ENCODE measurements at places on chromosomes 12 and 14. TPM values are rescaled to one million over a fixed set of nuclear protein-coding genes. Genes with fewer than 3 reads are reported as not detected.

- H3K27ac ChIP-seq, result no peak overlapping the region
- no peaks in the 10 kb centered on the region for H3K36me3 ChIP-seq
- no peaks in the 10 kb centered on the region for H3K27me3 ChIP-seq
- H3K4me1 ChIP-seq, result no peaks in the 10 kb centered on the region
Measured at GRCh38 chr12:83082690-83083276, 396.1 kb downstream of the TMTC2 start.

The WBP11 gene
- 83.9 TPM for total RNA-seq

The WSCD2 gene
- not detected for total RNA-seq

- no peaks in the 10 kb centered on the region for H3K36me3 ChIP-seq
- H3K27ac ChIP-seq, result no peak overlapping the region
- H3K4me1 ChIP-seq, result no peaks in the 10 kb centered on the region
Measured at GRCh38 chr12:128383357-128383937, 116.5 kb downstream of the TMEM132C start.

The PARPBP gene
- 26.6 TPM for total RNA-seq

DNA sequence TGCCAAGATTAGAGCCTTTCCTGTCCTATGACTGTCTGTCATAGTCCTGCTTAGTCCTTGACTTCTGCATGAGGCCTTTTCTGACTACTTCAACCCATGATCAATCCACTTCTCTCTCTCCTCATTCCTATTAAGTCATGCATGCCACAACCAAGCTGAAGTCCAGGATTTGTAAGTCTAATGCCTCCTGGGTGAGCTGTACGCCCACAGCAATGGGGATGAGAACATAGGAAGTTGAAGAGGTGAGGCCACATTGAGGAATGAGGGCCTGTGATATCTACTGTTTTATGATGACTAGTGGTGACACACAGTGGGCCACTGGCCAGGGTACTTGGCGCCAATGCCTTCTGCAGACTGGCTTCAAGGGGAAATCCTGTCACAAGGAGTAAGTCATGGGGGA is 994.1 kb upstream of the TMEM132C start:
- no peaks in the 10 kb centered on the region for H3K27me3 ChIP-seq
- no peaks in the 10 kb centered on the region for H3K4me1 ChIP-seq
- DNase-seq, result no peak
- no peak overlapping the region for H3K27ac ChIP-seq
- H3K4me3 ChIP-seq, result no peak overlapping the region

DNA sequence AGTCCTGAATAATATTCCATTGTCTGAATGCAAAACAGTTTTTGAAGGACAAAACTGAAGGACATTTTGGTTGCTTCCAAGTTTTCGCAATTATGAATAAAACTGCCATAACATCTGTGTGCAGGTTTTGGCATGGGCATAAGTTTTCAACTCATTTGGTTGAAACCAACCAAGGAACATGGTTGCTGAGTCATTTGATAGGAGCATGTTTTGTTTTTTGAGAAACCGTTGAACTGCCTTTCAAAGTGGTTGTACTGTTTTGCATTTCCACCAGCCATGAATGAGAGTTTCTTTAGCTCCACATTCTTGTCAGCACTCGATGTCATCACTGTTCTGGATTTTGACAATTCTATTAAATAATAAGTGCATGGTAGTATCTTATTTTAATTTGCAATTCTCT is 23.0 kb upstream of the GSG1 start:
- H3K27ac ChIP-seq, result no peak overlapping the region
- H3K4me3 ChIP-seq, result no peak overlapping the region
- peaks cover 10% of the 10 kb centered on the region for H3K27me3 ChIP-seq
- peaks cover 5% of the 10 kb centered on the region for H3K4me1 ChIP-seq
- no peak for DNase-seq
- no peaks in the 10 kb centered on the region for H3K36me3 ChIP-seq

The ISM2 gene
- not detected for total RNA-seq

DNA sequence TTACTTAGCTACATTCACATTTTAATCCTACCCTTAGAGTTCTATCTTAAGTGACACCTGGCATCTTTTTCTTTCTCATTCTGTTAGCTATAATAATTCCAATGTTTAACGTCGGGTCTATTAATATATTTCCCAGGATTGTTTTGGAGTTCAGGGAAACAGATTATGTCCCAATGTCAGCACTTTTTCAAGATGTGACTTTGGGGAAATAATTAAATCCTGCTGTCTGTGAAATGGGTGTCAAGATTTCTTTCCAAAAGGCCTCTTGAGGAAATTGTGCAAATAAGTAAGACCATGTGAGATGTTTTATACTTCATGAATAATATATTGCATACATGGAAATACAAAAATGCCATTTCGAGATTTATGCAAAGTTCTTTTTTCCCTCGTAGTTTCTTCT is 887.6 kb upstream of the SEL1L start:
- no peaks in the 10 kb centered on the region for H3K36me3 ChIP-seq
- H3K4me3 ChIP-seq, result no peak overlapping the region
- DNase-seq, result no peak
- no peak overlapping the region for H3K27ac ChIP-seq
- H3K4me1 ChIP-seq, result no peaks in the 10 kb centered on the region

The PPFIA2 gene
- not detected for total RNA-seq

GRCh38 chr14:92351750-92352149 is 28.8 kb downstream of the SLC24A4 start:
- H3K27me3 ChIP-seq, result peaks cover 13% of the 10 kb centered on the region
- no peak overlapping the region for H3K27ac ChIP-seq
- DNase-seq, result no peak
- no peaks in the 10 kb centered on the region for H3K4me1 ChIP-seq

Data from activated CD4-positive, alpha-beta T cell treated with anti-CD3 and anti-CD28 coated beads, Interleukin-2, amount 10 ng/mL, durations not matched to agents 7 days and 5 days (primary cell).